K562 (cell line): ENCODE measurements at places on chromosomes 16 and 17. TPM values are rescaled to one million over a fixed set of nuclear protein-coding genes. Genes with fewer than 3 reads are reported as not detected.
A peak's percentile ranks its signal among the peaks of the same experiment; 100 is the strongest.

The HP gene
- total RNA-seq, result 8.0 and 8.7 TPM in 2 replicates

The GFER gene
- total RNA-seq, result 53.7 and 54.7 TPM in 2 replicates

The PAFAH1B1 gene
- total RNA-seq, result 66.4 and 72.4 TPM in 2 replicates

The VMO1 gene
- total RNA-seq, result 0.31 TPM in 1 of 2 replicates, not detected in the other

The NPIPA2 gene
- total RNA-seq, result 4.5 and 6.2 TPM in 2 replicates

The SOX9 gene
- 0.04 and 0.18 TPM in 2 replicates for total RNA-seq

The MVD gene
- 126 and 141 TPM in 2 replicates for total RNA-seq

The FLYWCH2 gene
- total RNA-seq, result 25.4 and 28.4 TPM in 2 replicates

The NPIPB13 gene
- total RNA-seq, result 8.2 and 9.4 TPM in 2 replicates

The LRRC36 gene
- total RNA-seq, result 0.11 TPM in 1 of 2 replicates, not detected in the other

The RHBDL1 gene
- total RNA-seq, result 3.6 and 4.0 TPM in 2 replicates

DNA sequence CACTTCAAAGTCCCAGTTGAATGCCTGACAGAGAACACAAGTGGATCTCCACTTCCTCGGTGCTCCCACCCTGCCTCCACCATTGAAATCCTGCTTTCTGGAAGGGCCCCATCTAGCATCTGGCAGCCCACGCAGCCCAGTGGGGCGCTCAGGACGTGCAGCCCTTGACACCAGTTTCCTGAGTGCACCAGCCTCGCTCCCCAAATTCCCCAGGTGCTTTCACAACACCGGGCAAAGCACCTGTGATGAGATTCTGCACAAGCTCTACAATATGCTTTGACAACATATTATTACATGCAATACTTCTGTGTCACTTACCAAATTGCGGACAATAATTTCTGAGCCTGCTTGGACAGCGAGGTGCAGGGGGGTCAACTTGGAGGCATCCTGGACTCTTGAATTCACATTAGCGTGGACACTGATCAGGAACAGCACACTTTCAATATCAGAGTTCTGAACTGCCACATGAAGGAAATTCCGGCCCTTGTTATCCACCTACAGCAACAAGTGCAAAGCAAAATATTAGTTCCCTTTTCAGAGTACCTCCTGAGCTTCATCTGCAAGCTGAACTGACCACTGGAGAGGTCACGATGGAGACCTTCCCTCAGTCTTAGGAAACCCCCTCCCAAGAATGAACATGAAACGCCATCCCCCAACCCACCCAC lies 33.9 kb downstream of the CYB5D2 start:
- DNase-seq, result no peak

- peak; percentile 38 for DNase-seq
These were observed 15.4 kb downstream of the TBX4 start for GRCh38 chr17:61467416-61468262.

GRCh38 chr16:86821895-86822294 lies 243.5 kb downstream of the FOXL1 start:
- no peak for DNase-seq

DNA sequence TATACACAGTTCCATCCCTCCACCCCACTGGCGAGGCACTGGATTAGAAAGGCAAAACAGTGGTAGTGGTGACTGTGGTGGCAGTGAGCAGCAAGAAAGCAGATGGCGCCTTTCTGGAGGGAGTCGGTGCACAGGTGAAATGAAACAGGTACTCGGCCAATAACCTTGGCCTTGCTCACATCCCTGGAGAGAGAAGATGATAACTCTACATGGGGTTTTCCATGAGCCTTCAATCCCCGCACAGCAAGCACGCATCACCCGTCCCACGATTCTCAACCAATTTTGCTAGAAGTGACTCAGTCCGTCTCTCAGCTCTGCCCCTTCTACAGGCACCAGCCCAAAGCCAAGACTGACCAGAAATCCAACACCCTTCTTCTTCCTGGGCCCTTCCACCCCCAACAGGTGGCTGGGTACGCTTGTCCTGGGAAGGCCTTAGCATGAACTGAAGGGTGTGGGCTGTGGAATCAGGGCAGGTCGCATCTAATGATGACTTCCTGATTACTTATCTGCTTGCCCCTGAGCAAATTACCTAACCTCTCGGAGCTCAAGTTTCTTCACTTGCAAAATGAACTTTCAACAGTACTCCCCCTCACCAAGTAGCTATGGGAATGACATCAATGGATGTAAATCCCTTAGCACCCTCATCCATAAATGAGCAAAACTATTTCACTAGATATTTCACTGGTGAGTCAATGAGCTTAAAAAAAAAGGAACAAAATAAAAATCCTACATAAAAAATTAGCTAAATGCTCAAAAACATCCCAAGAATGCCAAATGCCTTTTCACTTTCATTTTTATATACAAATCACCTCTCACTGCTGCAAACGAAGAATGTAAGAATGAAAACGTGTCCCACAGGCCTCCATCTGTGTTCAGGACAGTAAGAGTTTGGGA lies 18.0 kb downstream of the XPO6 start:
- no peak for DNase-seq

- no peak for DNase-seq
These were observed 110.0 kb downstream of the N4BP1 start for GRCh38 chr16:48499923-48500381.

DNA sequence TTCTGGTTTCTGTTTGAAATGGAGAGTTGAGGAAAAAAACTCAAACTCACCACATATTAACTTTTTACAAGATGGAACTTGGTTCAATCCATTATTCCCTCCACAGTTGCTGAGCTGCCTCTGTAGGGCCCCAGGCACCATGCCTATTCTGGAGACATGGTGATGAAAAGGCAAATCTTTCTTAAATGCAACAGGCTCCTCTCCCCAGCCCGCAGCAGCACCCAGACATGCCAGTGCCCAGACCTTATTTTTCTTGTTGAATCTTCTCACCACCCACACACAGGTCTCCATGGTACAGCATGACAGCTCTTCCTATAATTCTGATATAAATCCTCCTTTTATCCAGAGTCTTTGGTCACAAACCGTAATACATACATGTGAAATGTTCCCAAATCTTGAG lies 7.6 kb downstream of the CYTH1 start:
- DNase-seq, result no peak

GRCh38 chr17:13240851-13241250 lies 223.0 kb upstream of the ELAC2 start:
- DNase-seq, result no peak

DNA sequence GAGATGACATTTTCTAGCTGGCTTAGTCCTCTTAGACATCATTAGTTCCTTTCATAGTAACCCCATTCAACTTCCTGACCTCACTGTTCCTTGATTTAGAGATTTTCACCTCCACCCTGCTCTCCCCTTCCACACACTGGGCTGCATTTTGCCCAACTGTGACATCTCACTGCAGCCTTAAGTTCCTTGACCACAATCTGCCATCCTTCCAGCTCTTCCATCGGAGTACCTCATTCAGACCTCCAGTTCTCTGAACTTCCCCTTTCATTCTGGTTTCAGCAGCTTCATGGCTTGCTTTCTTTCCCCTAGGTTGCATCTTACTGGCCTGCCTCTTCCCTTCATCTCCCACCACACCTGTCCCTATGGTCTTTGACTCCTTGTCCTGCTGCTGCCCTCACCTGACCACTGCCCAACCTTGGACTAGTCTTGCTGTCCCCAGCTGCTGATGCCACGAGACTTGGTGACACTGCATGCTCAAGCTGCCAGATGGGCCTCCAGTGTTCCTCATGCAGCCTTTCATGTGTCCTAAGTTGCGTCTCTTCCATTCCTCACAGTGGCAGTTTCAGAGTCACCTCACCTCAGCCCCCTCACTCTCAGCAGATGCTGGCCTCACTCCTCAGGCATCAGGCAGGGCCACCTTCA lies 40.8 kb downstream of the NUP88 start:
- no peak for DNase-seq

DNA sequence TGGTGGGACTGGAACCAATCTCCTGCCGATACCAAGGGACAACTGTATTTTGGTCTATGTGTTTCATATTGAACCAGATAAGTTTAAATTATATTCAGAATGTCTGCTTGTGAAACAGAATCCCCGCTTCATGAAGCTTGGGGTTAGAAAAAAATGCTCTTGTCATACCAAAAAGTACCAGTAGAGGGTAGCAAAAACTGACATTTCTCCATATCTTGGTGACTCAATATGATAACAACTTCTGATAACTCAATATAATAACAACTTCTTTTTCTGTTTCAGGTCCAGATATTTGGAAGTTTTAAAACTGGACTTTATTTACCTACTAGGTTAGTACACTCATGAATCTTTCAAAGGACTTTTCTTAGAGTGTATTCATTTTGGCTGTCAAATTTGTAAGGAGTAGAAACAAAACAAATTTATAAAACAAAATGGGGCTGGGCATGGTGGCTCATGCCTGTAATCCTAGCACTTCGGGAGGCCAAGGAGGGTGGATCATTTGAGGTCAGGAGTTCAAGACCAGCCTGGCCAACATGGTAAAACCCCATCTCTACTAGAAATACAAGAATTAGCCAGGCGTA lies 52.3 kb upstream of the ADCY7 start:
- peak; percentile 57 for DNase-seq

DNA sequence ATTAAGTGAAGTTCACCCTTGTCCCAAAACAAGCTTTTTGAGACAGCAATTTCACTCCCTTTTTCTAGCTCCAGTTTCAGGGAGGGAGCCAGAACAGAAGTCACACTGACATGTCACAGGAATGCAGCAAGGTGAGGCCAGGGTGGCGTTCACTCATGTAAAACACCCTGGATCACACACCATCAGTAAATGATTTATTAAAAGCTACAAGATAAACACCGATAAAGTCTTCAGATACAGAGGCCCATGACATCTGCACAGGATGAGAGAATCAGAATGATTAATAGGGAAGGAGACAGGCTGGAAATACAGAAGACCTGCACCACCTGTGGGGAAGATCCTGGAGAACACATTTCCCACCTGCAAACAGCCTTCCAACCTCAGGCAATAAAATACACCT lies 77.5 kb upstream of the DYNLRB2 start:
- DNase-seq, result no peak

DNA sequence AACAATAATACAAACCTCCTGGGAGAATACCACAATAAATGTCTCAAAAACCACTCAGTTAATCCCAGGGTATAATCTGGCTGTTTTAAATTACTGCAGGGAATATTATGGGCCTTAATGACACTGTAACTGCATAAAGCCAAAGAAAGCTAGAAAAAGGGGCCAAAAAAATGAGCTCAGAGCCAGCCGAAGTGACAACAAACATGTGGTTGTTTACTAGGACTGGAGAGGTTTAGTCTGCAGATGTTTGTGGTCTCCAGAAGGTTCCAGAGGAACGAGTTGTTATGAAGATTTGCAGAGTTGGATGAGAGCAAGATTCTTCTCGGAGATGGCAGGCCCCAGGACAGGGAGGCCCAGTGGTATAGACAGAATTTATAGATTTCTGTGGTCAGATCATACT lies 97.1 kb upstream of the AKTIP start:
- DNase-seq, result no peak

DNA sequence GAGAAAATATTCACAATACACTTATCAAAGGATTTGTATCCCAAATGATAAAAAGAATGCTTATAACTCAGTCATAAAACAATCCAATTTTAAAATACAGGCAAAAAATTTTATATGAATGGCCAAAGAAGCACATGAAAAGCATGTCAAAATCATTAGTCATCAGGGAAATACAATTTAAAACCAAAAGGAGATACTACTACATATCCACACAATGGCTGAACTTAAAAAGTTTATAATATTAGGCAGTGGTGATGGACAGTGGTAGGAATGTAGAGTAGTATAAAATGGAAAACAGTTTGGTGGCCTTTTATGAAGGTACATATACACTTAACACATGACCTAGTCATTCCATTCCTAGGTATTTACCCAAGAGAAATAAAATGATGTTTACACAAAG lies 12.2 kb downstream of the CMC2 start:
- no peak for DNase-seq

DNA sequence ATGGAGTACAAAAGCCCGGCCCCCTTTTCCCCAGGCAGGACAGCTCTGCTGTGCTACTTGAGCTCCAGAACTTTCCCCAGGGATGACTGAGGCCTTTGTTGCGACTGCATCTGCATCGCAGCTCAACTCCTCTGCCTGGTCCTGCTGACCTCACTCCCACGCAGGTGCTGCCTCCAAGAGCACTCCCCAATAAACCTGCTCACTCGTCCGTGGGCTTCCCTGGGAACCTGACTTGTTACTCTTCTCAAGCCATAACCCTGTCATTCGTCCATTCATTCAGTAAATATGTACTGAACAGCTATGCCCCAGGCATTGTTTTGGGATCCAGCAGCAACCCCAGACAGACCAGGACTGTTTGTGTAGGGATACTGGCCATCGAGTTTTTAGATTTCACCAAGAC lies 11.6 kb upstream of the RMI2 start:
- DNase-seq, result no peak

DNA sequence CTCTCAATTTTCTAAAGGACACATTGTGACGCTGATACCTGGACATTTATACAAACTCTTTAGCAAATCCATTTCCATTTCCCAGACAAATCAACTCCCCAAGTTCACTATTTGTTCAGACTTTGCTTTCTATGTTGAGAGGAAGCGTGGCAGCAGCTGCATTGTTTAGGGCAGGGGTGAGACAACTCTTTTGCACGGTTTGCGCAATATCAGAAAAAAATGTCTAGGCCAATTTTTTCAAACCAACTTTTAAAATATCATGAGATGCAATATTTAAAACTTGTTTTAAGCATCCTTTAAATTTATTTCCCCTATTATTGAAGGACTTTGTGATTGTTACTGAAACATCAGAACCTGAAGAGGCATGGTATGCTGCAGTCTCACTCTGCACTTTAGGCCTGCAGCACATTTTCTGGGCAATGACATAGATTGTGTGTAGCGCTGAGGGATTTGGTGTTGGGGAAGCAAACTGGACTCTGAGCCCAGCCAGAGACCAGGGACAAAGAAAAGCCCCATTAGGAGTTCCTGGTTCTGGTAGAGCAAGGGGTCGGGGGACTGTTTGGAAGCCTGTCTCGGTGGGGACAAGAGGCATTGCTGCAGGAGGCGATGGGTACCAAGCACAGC lies 6.4 kb upstream of the CCDC182 start:
- no peak for DNase-seq

GRCh38 chr16:12092544-12092921 lies 116.0 kb downstream of the SNX29 start:
- DNase-seq, result no peak

- DNase-seq, result no peak
These were observed 264.5 kb downstream of the FTO start for GRCh38 chr16:53968454-53968853.

DNA sequence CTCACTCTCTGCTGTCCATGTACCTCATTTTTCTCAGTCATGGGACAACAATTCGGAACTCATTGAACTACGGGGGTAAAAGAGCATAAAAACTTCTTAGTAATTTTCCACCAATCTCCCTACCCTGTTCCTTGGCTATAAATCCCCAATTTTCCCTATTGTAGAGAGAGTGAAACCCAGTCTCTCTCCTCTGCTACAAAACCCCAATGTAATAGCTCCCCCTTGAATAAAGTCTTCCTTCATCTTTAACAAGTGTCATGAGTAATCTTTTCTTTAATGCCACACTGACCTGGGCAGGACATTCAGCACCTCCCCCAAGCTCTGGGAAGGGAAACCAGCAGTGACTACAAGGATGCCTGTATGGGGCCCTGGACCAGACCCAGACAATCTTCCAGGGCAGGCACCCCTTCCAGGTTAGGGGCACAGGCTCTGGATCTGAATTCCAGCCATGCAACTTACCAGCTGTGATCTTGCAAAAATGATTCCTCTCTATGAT lies 10.2 kb upstream of the EIF1 start:
- peak; percentile 86 for DNase-seq
